Airway epithelial cell (primary cell): ENCODE measurements at places on chromosomes 5 and 9. TPM values are rescaled to one million over a fixed set of nuclear protein-coding genes. Genes with fewer than 3 reads are reported as not detected.

ZNG1F gene
- 3.0 and 7.9 TPM in 2 replicates for total RNA-seq

KIF4B gene
- not detected in 2 replicates for total RNA-seq

ECSCR gene
- not detected in 2 replicates for total RNA-seq

DNAH5 gene
- total RNA-seq = 0.42 and 2.2 TPM in 2 replicates

PCDHGB1 gene
- 0.07 TPM in 1 of 2 replicates, not detected in the other for total RNA-seq

NR4A3 gene
- 0.21 TPM in 1 of 2 replicates, not detected in the other for total RNA-seq

CAVIN4 gene
- 0.05 and 0.14 TPM in 2 replicates for total RNA-seq

OR1J2 gene
- not detected in 2 replicates for total RNA-seq

SHC3 gene
- total RNA-seq = 0.92 and 5.8 TPM in 2 replicates

FBXO10 gene
- 1.7 and 2.9 TPM in 2 replicates for total RNA-seq

C1QTNF3 gene
- total RNA-seq = 0.92 and 2.9 TPM in 2 replicates

SPATA31C1 gene
- not detected in 2 replicates for total RNA-seq

LAMC3 gene
- 0.07 TPM in 1 of 2 replicates, not detected in the other for total RNA-seq

ATG12 gene
- 14.3 and 23.7 TPM in 2 replicates for total RNA-seq

PSAT1 gene
- total RNA-seq = 58.3 and 61.2 TPM in 2 replicates

CA9 gene
- 39.5 and 44.6 TPM in 2 replicates for total RNA-seq

SLC6A7 gene
- total RNA-seq = not detected in 2 replicates

EFNA5 gene
- 8.2 and 13.6 TPM in 2 replicates for total RNA-seq

NUTM2F gene
- total RNA-seq = not detected in 2 replicates

ALDOB gene
- not detected in 2 replicates for total RNA-seq

TAL2 gene
- total RNA-seq = 0.35 TPM in 1 of 2 replicates, not detected in the other

PROB1 gene
- total RNA-seq = 0.79 and 1.6 TPM in 2 replicates

SLC6A3 gene
- total RNA-seq = not detected in 2 replicates

PDE8B gene
- under 0.01 TPM in 1 of 2 replicates, not detected in the other for total RNA-seq

GBGT1 gene
- total RNA-seq = 3.2 and 4.4 TPM in 2 replicates

MLANA gene
- not detected in 2 replicates for total RNA-seq

BARHL1 gene
- not detected in 2 replicates for total RNA-seq

PDLIM4 gene
- total RNA-seq = 61.7 and 92.3 TPM in 2 replicates

ZNF622 gene
- 34.4 and 39.4 TPM in 2 replicates for total RNA-seq

LCN6 gene
- not detected in 2 replicates for total RNA-seq

EIF4E1B gene
- not detected in 2 replicates for total RNA-seq

SLC9A3 gene
- 2.6 and 3.9 TPM in 2 replicates for total RNA-seq

PCDHGA4 gene
- total RNA-seq = 0.23 and 0.63 TPM in 2 replicates

SOHLH1 gene
- not detected in 2 replicates for total RNA-seq

TNC gene
- total RNA-seq = 41.8 and 58.9 TPM in 2 replicates

KCNIP1 gene
- not detected in 2 replicates for total RNA-seq

LECT2 gene
- not detected in 2 replicates for total RNA-seq

PTGES gene
- total RNA-seq = 39.3 and 40.9 TPM in 2 replicates

TLN1 gene
- 102 and 136 TPM in 2 replicates for total RNA-seq

SPINK4 gene
- not detected in 2 replicates for total RNA-seq

DMRTA1 gene
- total RNA-seq = 2.0 and 2.4 TPM in 2 replicates

NR5A1 gene
- not detected in 2 replicates for total RNA-seq

CDH10 gene
- 0.07 TPM in 1 of 2 replicates, not detected in the other for total RNA-seq

EMB gene
- total RNA-seq = 18.8 and 28.4 TPM in 2 replicates
